Mucosa of gallbladder (tissue), 1 donor: ENCODE measurements at places on chromosomes 6 and 20.

- DNase-seq = no peak
These were observed 228.0 kb downstream of the CD109 start for GRCh38 chr6:73923905-73924485.

- no peak for DNase-seq
These were observed 130.6 kb downstream of the SYNDIG1 start for GRCh38 chr20:24600012-24600411.

- no peak for DNase-seq
These were observed 778 bp downstream of the PSMG4 start for GRCh38 chr6:3259491-3259958.

DNA sequence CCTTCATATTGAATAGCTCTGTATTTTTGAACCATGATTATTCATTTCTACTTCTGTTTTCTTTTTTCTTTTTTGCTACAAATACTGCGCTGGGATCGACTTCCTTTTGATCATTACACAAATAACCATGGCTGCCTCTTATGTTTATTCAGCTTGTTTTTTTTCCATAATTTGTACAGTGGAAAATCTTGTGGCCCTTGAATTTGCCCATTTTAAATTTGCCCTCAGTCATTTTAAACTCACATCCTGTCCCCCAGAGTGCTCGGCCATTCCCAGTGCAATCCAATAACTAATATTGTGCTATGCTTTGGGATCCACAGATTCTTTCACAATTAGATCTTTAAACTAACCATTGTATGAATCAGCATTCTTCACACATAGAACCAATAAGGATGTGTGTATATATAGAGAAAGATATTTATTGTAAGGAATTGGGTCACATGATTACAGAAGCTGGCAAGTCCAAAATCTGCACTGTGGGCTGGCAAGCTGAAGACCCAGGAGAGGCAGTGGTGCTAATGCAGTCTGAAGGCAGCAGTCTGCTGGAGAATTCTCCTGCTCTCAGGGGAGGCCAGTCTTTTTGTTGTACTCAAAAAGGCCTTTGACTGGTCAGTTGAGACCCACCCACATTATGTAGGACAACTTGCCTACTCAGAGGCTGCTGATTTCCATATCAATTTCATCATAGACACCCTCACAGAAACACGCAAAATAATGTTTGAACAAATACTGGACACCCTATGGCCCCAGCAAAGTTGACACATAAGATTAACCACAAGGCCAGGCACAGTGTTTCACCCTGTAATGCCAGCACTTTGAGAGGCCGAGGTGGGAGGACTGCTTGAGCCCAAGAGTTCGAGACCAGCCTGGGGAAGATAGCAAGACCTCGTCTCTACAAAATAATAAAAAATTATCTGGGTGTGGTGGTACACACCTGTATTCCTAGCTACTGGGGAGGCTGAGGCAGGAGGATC, 147.1 kb downstream of the MTHFD1L start:
- DNase-seq = no peak

- no peak for DNase-seq
These were observed 30.6 kb downstream of the ARID1B start for GRCh38 chr6:156807795-156808194.

- DNase-seq = no peak
These were observed at the start of gene SGK1 for GRCh38 chr6:134317471-134318131. SGK1 (minus strand) TSS chr6:134318112; CDS start chr6:134317460, 652 bp downstream.

GRCh38 chr6:74757813-74758212, 448.0 kb downstream of the COL12A1 start:
- no peak for DNase-seq

DNA sequence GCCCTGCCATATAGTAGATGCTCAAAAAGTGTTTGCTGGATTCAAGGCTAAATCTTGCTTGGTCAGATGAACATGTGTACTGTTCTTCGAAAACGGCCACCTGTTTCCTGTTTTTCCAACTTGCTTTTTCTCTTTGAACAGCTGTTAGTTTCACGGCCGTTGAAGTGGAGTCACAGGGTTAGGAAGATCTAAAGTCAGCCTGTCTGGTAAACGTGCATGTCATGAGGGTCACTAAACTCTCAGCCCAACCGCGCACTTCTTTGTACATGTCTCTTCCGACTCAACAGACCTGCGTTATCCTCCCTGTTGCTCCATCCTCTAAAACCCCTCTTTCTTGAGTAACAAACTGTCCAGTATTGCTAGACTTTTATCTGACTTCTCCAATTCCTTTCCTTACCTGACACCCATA, 93.2 kb upstream of the MAN1A1 start:
- DNase-seq = peak; percentile 25

DNA sequence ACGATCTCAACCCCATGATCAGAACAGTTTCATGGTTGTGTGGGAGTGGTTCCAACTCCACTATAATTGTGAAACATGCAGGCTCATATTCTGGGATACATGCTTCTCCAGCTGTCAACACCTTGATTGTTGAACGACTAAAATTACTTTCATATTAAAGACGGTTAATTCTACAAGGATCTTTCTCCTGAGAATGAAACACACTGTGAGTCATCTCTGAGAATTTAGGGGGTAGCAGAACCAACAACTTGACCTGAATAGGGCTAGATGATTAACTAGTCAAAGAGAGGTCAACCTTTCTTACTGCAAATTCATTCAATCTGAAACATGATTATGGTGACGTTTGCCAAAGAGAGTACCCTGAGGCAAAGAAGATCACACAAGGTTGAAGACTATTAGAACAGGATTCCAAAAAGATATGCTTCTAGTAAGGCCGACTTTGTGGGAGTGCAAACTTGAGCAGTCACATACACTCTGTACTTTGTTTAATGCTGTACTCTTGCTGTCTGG, 175.2 kb upstream of the CITED2 start:
- no peak for DNase-seq

DNA sequence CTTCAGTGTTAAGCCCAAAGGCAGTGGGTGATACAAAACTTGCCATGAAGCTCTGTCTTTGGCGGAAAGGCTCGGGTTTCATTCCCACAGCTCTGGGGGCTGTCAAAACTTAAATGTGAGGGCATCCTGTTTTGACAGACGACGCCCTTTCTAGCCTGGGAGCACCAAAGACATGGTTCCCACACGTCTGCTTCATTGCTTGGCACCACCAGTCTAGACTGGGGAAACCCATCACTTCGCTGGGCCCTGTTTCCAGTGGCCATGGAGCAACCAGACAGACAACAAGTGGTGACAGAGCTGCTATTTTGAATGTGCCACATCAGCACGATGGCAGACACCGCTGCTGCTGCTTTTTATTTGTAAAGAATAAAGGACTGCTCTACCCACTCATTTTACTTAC, 127.5 kb downstream of the SASH1 start:
- no peak for DNase-seq

GRCh38 chr6:95530176-95530819, 47.0 kb upstream of the MANEA start:
- DNase-seq = no peak

GRCh38 chr6:3208098-3208774, 19.2 kb downstream of the TUBB2B start:
- DNase-seq = peak; percentile 47

DNA sequence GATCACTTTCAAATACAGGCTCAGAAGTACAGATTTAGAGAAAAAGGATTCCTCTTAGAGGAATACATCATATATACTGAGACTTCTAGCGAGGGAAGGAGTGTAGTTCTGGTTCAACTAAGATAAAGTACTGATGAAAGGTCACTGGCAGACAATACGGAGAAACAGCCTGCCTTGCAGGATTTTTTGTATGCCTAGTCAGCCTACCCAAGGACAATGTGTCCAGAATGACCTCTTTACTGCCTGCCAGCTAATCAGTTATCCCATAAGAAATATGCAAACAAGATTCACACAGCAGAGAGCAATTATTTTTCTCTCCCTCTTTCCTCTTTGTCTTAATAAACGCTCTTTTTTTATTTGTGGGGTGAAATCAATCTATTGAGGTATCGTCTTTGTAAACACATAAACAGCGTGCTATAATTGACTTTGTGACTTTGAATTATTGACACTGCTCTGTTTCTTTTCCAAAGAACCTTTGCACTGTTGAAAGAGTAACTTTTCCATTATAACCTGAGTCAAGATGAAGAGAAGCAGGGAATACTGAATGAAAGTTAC, 1.4 kb upstream of the TSPYL4 start:
- no peak for DNase-seq

- no peak for DNase-seq
These were observed 13.6 kb upstream of the SASH1 start for GRCh38 chr6:148328876-148329555.

DNA sequence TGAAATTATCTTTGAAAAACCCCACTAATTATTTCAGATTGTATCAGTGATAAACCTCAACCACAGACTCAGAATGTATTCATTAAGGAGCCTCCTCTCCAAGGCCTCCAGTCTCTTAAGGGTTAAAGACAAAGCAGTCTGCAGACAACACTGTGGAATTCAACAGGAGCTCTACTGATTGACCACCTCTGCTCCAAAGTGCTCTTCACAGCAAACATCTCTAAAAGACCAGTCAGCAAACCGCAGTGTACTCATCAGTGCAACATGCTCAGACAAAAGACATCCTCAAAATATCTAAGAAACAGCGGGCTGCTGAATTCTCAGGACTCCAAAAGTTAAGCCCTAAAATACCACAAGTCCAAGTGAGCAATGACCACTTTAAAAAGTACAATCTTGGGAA, 42.0 kb downstream of the UQCC1 start:
- no peak for DNase-seq

DNA sequence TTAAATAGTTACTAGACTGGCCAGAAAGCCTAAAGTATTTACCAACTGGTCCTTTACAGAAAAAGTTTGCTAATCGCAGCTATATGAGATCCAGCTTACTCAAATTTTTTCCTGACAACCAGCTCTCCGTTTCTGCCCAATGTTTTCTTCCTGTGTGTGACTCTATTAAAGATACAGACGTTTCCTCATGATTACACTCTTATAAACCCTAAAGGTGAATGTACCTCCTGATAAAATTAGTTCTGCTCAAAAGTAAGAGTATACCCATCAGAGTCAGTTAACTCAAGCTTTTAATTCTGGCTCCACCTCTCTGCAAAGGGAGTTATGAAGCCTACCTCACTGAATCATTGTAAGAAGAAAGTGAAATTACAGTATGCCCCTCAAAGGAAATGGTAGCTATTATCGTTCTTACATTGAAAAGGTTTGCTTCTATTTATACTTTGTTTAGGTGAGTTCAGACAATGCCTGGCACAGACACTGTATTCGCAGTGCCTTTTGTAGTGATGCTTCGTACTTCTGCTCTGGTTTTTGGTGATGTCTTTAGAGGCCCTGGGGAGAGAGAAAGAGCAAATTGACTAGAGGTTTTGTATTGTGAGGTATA, 10.2 kb upstream of the MROH8 start:
- DNase-seq = no peak

- DNase-seq = no peak
These were observed 4.2 kb downstream of the BEND6 start for GRCh38 chr6:56959094-56959493.

GRCh38 chr20:46708172-46708860, 1.1 kb upstream of the SLC2A10 start:
- DNase-seq = no peak

- no peak for DNase-seq
These were observed 92.6 kb downstream of the PDE7B start for GRCh38 chr6:135944120-135944519.
